Urinary bladder (tissue), 4 donors: ENCODE measurements at places on chromosomes 7 and 10. TPM values are rescaled to one million over a fixed set of nuclear protein-coding genes. Genes with fewer than 3 reads are reported as not detected.

Gene ANKRD61
- polyA plus RNA-seq, result 0.06 TPM

Gene SLC26A5
- polyA plus RNA-seq, result 0.43 TPM

Gene TMEM248
- polyA plus RNA-seq, result 57.8 TPM

Gene CUL2
- 19.0 TPM for polyA plus RNA-seq

Gene FGFR2
- 28.8 TPM for polyA plus RNA-seq

Gene NUTM2A
- 1.9 TPM for polyA plus RNA-seq

Gene ADRA2A
- polyA plus RNA-seq, result 15.0 TPM

Gene CFAP70
- polyA plus RNA-seq, result 0.56 TPM
